ENCODE measurements at places on chromosomes 2 and 18.

DNA sequence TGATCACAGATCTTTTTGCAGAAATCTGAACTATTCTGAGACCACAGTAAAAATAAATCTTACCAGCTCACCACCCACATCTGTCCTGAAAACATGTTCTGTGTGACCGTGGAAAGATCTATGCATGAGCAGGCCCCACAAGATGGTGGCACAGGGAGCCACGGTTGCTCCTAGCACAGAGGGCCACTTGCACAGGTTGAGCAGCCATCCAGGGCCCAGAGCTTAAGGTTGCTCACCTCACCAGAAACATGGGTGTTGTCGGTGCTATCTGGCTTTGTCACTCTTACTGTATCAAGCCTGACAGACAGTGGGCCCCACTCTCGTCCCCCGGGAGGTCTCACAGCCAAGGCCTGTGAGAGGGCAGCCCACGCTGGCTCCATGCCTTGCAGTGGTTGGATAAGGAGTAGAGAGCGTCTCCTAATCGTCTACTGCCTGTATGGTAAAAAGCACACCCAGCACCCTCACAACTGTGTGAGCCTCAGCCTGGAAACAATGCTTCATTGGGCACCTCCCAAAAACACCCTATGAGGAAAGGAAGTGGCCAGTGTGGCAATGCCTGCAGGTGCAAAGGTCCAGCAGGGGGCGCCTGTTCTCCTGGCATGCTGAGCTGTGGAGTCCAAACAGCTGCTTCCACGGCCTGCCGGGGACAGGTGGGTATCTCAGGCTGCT is 19.6 kb downstream of the TUBB6 start:
- DNase-seq = no peak

DNA sequence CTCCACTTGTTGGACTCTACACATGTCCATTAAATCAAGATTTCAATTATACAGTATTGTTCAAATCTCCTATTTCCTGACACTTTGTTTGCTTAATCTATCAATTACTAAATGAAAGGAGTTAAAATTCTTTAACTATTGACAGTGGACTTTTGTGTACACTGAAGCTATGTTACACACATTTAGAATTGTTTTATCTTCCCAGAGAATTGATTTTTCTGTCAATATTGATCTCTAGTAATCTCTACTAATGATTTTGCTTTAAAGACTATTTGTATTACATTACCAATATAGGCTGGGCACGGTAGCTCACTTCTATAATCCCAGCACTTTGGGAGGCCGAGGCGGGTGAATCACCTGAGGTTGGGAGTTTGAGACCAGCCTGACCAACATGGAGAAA is 215.7 kb downstream of the WDPCP start:
- DNase-seq = no peak

GRCh38 chr2:148920559-148920958 is 45.5 kb downstream of the KIF5C start:
- DNase-seq = no peak

GRCh38 chr2:218513676-218514075 is 54.5 kb downstream of the USP37 start:
- DNase-seq = no peak

GRCh38 chr2:183427558-183427957 is 303.3 kb downstream of the NUP35 start:
- DNase-seq = no peak

DNA sequence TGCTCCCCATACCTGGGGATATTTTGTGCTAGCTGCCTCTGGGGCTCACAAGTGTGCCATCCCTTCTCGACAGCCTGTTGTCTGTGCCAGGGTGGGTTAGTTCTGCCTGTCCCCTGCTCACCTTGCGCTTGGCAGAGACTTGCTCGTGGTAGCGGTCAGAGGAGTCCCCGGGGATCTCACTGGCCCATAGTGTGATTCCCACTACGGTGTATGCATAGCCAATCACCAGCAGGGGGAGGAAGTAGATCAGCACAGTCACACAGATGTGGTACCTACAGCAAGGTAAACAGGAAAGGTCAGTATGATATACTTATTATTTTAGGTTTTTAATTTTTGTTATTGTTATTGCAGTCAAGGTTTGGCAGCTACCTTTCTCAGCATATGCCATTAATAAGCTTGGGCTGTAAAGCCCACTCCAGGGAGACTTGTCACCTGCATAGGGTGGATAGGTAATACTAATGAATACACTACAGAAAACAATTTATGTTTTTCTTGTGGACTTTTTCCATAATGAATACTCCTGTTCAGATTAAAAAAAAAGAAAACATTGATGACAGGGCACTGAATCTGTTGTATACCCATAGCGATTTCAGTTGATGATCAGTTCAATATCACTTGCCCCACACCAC is 95.2 kb downstream of the POLE4 start:
- no peak for DNase-seq

- no peak for DNase-seq
Observed at GRCh38 chr2:197990356-197990755, 186.0 kb downstream of the PLCL1 start.

GRCh38 chr2:68345129-68345875 is 19.8 kb upstream of the PLEK start:
- no peak for DNase-seq

DNA sequence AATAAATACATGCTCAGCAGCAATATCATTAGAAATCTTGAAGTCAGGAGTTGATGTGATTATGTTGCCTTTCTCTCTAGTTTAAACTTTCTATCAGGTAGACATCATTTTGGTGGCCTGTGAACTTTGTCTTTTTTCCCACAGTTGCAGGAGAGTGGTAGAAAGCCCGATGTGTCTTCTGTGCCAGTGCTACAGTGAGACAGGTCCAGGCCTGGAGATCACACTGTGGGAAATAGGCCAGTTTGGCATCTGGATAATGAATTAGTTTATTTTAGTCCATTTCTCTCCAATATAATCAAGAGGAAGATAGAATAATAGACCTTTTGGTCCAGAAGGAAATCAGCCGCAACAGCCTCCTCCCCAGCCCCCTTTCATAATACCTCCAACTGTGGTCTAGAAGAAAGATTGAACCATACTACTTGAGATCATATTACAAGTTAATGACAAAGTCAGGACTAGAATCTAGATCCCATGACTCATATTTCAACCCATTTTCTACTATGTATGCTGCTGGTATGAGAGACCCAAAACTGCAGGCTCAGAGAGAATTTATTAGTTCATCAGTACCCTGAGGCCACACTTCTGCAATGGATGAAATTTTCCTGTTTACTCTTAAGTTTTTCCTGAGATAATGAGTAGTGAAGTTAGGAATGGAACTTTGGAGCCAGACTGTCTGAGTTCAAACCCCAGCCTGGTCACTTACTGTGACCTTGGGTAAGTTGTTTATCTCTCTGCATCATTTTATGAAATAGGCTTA is 20.6 kb downstream of the KCMF1 start:
- peak; percentile 100 for DNase-seq

GRCh38 chr2:43421194-43421593 is 174.6 kb downstream of the THADA start:
- DNase-seq = no peak

DNA sequence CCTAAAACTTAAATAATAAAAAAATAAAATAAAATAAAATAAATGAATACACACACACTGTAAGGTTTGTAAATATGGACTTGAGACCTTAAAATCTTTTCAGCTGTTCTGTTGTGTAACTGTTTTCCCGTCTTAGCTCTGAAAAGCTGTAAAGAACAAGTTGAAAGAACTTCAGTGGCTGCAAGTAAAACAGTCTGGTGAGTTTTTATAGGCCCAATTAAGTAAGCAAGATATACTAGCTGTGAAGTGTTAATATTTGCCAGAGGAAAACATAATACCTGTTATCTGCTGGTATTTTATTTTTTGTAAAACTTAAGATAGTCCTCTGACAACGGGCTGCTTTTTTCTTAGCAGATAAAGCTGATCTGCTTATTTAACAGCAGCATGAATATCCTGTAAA is 176.9 kb upstream of the NRP2 start:
- DNase-seq = no peak

GRCh38 chr2:190864375-190864774 is 16.2 kb upstream of the GLS start:
- DNase-seq = peak; percentile 83

GRCh38 chr2:116747103-116747502 is 1067.4 kb upstream of the DDX18 start:
- DNase-seq = no peak

DNA sequence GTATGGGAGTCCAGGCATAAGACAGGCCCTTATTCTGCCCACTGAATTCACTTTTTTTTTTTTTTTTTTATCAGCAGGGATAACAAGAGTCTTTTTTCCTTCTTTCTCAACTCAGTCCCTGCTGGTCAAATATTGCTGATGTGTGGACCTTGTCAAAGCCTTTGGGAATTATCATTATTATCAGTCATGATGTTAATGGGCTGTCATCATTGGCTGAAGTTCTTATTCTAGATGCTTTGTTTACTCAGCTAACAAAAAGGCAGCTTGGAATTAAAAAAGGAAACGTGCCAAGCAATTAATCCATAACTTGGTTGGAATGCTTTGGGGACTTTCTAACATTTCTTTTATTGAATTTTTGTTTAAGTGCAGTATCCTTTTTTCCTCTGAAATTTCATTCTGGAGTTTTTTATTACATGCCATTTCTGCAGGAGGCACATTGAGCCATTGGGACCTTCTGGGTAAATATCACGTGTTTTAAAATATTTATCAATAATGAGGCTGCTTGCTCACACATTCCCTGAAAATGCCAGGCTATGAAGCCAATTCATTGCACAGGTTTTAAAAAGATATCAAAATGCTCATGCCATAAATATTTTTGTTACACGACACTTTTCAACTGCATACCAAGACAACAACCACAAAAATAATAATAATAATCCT is 246.3 kb downstream of the TXNL1 start:
- no peak for DNase-seq

DNA sequence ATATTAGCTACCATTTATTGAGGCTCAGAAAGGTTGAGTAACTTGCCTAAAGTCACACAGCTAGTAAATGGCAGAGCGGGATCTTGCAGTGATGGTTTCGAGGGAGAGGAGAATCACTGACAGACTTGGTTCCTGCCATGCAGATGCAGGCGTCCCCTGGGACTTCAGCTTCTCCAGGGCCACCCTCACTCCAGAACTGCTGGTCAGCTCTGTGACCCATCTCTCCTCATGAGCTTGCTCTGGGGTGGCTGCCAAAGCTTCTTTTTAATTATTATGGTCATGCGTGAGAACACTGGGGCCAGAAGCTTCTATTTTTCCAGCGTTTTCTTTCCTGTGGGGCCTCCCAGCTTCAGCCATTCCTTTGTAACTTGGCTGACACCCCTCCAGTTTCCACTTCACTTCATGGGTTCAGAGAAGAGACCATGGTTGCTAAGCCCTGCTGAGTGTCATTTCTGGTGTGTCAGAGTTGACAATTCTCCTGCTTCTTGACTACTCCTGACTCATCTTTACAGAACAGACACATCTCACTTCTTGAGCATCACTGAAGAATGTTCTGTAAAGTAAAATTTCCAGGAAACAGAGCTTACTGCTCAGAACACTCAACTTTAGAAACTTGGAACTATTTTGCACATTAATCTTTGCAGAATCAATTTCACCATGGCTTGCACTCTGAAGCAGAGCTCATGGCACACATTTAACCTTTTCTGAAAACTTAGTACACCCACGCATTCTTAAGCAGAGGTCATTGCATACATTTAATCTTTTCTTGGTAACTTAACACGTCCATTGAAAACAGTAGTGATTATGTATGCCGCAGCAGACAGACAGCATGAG is 70.4 kb downstream of the IL1R2 start:
- DNase-seq = no peak

- DNase-seq = peak; percentile 36
Observed at GRCh38 chr2:220034426-220035130, 407.1 kb downstream of the SLC4A3 start.

- DNase-seq = no peak
Observed at GRCh38 chr2:12967804-12968203, 251.1 kb downstream of the TRIB2 start.

- DNase-seq = no peak
Observed at GRCh38 chr18:56952026-56952425, 194.9 kb upstream of the BOD1L2 start.

DNA sequence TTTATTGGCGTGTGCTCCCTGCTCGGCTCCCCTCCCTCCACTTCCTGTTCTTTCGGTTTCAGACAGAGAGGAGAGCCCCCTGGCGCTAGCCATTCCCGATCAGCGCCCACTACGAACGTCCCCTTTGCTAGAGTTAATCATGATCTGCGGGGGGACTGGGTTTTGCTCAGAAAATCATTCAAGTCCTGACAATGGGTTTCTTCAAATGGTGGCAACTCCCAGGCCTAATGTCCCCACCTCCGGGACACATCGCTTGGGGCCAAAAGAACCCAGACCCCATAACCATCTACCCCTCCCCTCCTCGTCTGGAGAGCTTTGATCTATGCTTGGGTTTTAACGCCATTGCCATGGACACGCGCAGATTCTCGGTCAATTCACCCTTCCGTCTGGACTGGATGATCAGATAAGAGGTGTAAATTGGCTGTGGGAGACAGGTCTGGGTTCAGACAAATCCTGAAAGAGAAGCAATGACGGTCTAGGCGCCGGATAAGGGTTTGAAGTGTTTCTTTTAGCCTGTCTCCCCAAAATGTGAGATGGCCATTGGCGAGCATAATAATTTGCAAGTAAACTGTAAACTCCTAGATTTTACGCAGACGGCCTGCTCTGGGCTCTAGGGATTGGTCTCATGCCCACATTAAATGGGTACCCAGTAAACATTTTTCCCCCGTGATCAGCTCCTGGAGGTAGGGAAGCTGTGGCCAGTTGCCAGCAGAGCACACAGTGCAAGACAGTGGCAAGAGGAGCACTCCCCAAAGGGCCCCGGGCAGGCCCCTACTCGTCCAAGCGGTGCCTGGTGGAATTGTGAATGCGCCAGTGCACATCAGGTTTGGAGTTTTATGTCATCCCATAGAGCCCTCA is 4.7 kb downstream of the NRP2 start:
- no peak for DNase-seq

GRCh38 chr2:207807516-207807915 is 37.8 kb upstream of the FZD5 start:
- DNase-seq = no peak

Measured in BJ (cell line).